Fibroblast of skin of scalp (primary cell): ENCODE measurements at places on chromosomes 7 and 10.

DNA sequence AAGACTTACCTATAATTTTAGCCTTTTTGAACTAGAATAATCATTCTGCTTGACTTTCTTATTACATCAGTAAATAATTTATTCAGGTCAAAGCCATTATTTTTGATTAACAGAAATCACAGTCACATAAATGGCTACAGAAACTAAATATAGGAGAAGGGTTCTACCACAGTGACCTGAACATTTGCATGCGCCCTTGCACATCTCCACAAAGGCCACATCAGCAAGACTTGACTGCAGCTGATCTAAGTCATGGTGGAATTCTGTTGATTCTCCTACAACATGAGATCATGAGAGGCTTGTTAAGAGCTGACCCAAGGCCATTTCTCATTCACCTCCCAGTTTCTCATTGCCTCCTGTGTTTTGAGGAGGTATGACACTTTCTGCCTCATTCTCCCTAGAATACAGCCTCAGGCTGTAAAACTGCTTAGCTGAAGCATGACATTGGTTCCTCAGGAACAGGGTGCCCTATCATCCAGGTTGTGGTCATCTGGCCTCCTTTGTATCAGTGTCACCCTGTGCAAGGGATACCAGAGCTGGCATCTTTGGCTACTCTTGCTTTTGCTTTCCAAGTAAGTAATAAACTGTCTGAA, 6.7 kb upstream of the IMMP2L start:
- no peak for DNase-seq

GRCh38 chr10:88896372-88896993, 16.4 kb downstream of the STAMBPL1 start:
- DNase-seq, result no peak

DNA sequence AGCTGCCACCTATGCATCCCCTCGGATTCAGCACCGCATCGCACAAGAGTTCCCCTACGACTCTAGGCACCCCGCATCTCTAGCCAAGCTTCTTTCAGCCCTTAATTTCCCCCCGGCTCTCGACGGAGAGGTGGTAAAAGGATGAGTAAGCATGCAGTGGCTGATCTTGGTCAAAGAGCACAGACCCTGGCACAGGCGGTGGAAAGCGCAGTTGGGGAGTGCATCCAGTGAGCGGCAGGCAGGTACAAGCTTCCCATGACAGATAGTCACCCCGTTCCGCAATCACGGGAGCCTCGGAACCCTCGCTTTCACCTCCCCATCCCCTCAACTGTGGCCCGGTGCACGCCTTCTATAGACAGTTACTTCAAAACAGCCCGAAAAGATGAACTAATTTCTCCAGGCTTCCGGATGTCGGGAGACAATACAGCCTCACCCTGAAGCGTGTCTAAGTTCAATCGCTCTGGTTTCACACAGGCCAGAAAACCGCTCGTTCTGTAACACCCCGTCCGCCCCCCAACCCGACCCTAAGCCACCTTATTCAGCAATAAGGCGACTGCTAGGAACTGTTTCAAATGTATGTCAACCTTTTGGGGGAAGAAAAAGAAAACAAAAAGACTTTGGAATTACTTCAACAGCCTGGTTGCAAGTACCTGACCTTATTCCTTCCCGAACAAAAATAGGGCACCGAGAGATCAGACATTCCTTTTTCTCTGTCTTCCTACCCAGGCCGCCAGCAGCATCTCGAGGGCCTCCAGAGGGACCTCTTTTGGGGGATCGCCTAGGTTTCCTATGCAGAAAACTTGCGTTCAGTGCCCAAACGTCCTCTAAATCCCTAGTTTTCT, 1.4 kb downstream of the RHEB start:
- peak; percentile 27 for DNase-seq

- no peak for DNase-seq
Observed at GRCh38 chr10:44968091-44968490, 8.5 kb downstream of the RASSF4 start.

- DNase-seq, result no peak
Observed at GRCh38 chr7:11524476-11525397, 307.3 kb downstream of the THSD7A start.

GRCh38 chr7:80134536-80135308, at the start of gene GNAI1:
GNAI1 (plus strand) TSS chr7:80134831; CDS start chr7:80135161, 330 bp downstream.
- peak; percentile 80 for DNase-seq

GRCh38 chr7:55588976-55589604, 16.8 kb upstream of the VOPP1 start:
- DNase-seq, result no peak

DNA sequence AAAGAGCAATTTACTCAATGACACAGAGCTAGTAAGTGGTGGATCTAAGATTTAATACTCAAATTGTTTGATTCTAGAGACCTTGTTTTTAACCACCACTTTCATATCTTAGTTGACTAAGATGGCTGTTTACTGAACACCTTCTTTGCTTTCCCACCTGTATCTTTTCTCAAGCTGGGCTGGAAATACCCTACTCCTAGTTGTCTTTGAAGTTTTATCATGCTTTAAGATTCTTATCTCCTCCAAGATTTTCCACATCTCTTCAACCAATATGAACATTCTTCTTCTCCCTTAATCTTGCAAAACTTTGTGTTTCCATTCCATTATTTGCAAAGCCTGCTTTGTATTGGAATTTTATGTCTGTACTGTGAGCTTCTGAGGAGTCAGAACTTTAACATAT, 157.9 kb downstream of the NXPH1 start:
- DNase-seq, result no peak

- DNase-seq, result peak; percentile 45
Observed at GRCh38 chr7:132270517-132270916, 305.8 kb downstream of the PLXNA4 start.

DNA sequence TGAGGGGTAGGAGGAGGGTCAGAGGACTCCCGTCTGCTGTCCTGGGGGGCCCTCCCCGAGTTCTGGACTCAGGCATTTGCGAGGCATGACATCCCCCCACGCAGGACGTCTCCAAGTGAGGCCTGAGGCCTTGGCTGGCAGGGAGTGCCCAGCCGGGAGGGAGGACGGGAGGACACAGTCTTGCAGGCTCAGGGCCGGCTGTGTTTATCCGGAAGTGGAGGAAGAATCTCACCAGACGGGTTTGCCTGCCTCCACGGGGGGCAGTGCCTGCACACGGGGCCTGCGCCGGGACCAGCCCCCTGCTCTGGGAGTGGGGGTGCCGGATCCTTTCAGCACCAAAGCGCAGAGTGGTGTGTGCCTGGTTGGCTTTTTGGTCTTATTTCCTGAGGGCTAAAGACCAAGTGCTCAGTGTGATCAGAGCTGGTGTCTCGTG, 10.9 kb downstream of the PWWP2B start:
- peak; percentile 47 for DNase-seq

DNA sequence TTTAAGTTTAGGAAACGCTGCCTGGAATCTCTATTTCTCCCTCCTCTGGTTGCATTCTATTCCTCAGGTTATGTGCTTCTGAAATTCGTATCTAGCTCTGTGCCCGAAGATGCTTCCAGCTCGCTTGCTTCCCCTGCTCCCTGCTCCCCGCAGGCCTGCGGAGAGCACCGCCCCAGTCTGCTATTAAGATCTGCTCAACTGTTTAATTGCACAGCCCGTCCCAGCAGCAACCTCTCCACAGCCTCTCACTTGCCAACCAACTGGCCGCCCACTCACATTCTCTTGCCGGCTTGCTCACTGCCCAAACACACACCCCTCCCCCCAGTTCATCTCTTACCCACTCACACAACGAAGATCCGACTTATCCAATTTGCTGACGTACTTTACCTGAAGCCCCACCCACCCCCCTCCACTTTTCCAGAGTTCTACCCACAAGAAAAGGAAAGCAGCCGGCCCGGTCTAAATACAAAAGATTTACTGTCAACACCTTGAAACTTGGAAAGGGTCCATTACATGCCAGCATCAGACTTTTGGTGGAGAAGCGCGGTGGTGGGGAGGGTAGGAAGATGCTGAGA, 167.3 kb upstream of the KLF14 start:
- peak; percentile 80 for DNase-seq

DNA sequence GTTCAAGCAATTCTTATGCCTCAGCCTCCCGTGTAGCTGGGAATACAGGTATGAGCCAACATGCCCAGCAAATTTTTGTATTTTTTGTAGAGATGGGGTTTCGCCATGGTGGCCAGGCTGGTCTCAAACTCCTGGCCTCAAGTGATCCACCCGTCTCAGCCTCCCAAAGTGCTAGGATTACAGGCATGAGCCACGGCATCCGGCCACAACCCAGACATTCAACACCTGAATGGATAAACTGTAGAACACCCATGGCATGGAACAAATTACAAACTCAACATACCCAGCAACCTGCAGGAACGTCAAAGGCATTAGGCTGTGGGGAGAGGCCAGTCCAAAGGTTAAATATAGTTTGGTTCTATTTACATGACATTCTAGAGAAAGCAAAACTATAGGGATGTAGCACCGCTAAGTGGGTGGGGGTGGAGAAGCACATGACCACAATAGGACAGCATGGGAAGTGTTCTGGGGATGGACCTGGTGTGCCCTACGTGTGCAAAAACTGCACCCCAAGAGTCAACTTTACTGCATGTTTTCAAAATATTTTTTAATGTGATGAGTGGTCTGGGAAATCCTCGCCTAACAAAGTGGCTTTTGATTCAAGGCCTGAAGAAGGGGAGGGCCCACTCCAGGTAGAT, 6.5 kb upstream of the PGAM2 start:
- DNase-seq, result no peak

DNA sequence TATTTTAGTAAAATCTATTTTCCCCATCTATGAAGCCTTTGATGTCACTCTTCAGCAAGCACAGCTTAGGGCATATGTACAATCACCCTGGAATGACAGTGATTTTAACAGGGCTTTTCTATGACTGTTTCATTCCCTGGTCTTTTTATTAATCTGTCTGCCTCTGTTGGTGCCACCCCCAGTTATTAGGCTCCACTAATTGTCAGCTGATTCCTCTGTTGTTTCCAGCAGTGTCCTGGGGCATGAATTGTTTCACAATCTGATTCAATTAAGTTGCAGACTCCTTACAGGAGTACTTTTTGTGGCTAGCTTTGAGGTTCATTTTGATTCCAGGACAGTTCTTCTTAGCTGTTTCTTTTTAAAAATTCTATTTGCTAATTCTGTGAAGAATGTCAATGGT, 38.6 kb downstream of the MYO3A start:
- DNase-seq, result no peak

- no peak for DNase-seq
Observed at GRCh38 chr10:128029290-128029651, 97.0 kb downstream of the MKI67 start.

- DNase-seq, result no peak
Observed at GRCh38 chr7:14851610-14852009, 50.9 kb downstream of the DGKB start.

GRCh38 chr10:91787810-91788209, 10.4 kb upstream of the TNKS2 start:
- no peak for DNase-seq

- DNase-seq, result no peak
Observed at GRCh38 chr10:11317936-11318670, 293.3 kb downstream of the USP6NL start.

DNA sequence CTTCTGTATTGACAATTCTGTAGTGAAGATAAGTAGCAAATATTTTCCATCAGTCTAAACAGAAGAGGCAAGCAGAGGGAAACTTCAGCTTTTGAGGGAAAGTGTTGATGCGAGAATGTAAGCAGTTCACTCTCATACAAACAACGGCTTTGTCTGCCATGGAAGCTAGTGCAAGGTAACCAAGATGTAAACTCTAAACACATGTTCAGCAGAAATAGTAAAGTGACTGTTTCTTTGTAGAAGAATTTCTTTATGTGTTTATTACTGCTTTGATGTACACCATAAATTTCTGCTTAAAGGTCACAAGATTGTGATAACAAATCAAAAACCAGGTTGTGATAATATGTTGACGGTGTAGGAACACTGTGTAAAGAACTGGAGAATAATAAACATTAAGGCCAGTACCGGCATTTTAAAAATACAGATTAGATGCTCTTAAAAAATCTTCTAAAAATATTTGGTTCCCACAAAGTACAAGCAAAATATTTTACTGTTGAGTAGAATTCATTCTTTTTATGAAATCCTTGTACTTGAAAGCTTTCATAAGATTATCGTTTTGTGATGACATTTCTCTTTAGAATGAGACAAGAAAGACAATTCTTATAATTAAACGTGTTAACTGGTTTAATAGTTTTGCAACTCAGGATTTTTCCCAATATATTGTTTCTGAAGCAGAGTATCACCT, 34.2 kb downstream of the SEMA3C start:
- peak; percentile 39 for DNase-seq

GRCh38 chr10:71735709-71736569, 16.4 kb upstream of the C10orf105 start:
- DNase-seq, result no peak
